PC-9 (cell line): ENCODE measurements at places on chromosomes 7 and 10. TPM values are rescaled to one million over a fixed set of nuclear protein-coding genes. Genes with fewer than 3 reads are reported as not detected.

DNA sequence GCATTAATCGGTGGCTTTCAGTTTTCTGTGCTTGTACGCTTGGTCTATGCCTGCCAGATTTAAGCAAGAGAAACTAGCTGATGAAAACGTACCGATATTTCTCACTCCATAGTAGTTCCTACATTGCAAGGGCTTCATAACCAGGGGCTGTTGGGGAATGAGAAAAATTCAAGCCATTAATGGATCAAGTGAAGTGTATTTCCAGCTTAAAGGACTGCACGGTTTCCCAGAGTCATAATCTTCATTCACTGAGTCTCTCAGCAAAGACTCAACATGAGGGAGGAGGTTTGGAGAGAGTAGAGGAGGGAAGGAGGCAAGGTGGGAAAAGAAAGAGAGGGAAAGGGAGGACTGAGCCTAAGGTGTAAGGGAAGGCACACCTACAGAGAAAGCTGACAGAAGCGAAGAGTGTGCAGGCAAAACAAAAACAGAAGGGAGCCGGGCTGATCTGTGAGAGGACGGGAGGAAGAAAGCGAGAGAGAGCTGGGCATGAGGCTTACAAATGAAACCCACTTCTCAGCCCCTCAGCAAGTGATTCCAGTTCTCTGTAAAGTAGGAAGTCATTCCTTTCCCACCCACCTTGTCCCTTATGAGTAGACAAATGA is 625 bp downstream of the GIMAP2 start:
- no peaks in the 10 kb centered on the region for H3K36me3 ChIP-seq
- DNase-seq = no peak
- H3K4me3 ChIP-seq = peak overlapping the region; percentile 46

DNA sequence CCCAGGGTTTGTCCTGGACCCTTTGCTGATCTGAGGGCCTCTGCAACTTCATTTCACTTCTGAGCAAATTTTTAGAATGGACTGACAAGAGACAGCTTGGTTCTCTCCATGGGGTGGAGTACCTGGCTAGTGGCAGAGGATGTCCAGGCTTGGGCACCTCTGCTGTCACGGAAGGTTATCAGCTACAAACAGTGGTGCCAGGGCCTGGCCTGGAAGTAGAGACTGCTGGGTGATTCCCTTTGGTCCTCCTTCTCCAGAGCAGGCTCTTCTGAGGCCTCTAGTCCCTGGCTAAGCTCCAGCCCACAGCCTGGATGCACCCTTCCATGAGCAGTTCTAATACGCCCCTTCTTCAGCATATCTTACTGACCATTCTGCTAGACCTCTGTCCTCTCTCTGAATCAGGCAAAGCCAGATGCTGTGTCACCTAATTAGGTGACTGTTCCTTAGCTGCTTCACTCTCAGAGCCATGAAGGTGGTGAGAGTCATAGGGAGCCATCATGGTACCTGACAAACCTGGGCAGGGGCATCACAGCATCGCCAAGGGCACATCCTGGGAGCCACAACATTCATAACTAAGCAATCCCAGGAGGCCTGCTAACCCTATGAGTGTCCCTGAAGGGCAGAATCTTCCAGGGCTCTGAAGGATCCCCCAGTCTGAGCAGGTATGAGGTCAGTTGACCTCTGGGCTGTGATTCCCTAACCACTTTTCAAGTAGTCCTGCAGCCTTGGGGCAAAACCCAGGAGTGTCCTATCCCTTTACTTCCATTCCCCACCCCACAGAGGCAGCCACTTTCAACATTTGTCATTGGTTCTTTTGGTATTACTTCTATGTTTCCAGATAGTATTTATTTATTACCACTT is 4.0 kb downstream of the ARHGAP22 start:
- H3K4me3 ChIP-seq = no peak overlapping the region
- H3K27me3 ChIP-seq = no peaks in the 10 kb centered on the region
- H3K4me1 ChIP-seq = peaks cover 19% of the 10 kb centered on the region
- no peak overlapping the region for H3K27ac ChIP-seq

The INMT gene
- total RNA-seq = not detected in 2 replicates

The PTN gene
- total RNA-seq = 4.5 and 7.0 TPM in 2 replicates
